ENCODE measurements at places on chromosomes 13 and 19. TPM values are rescaled to one million over a fixed set of nuclear protein-coding genes. Genes with fewer than 3 reads are reported as not detected.

PLK5 gene
- not detected for total RNA-seq

MATK gene
- total RNA-seq = not detected

C13orf42 gene
- total RNA-seq = not detected

MCEMP1 gene
- not detected for total RNA-seq

CLIP3 gene
- total RNA-seq = 12.6 TPM

MEIOSIN gene
- not detected for total RNA-seq

CBLC gene
- total RNA-seq = not detected

GPR4 gene
- total RNA-seq = 0.12 TPM

PGLYRP1 gene
- not detected for total RNA-seq

CBARP gene
- total RNA-seq = 4.6 TPM

KBTBD7 gene
- total RNA-seq = 3.6 TPM

DIRAS1 gene
- 4.2 TPM for total RNA-seq

LMTK3 gene
- 0.37 TPM for total RNA-seq

SIRT2 gene
- 35.4 TPM for total RNA-seq

ZNF546 gene
- total RNA-seq = 8.2 TPM

CASP14 gene
- not detected for total RNA-seq

IGSF23 gene
- not detected for total RNA-seq

CUL4A gene
- 154 TPM for total RNA-seq

GAS6 gene
- 272 TPM for total RNA-seq

GDF15 gene
- total RNA-seq = 82.9 TPM

C19orf12 gene
- 23.1 TPM for total RNA-seq

MYBPC2 gene
- total RNA-seq = not detected

VSTM1 gene
- not detected for total RNA-seq

STOML3 gene
- not detected for total RNA-seq

FAM174C gene
- total RNA-seq = 28.7 TPM

MAN2B1 gene
- 21.6 TPM for total RNA-seq

CYP2F1 gene
- not detected for total RNA-seq

MIPEP gene
- 57.5 TPM for total RNA-seq

ZNF536 gene
- not detected for total RNA-seq
